NCI-H187 treated with DMSO at 0.1 percent for 48 hours (cell line): ENCODE measurements at places on chromosomes 7 and 10.

DNA sequence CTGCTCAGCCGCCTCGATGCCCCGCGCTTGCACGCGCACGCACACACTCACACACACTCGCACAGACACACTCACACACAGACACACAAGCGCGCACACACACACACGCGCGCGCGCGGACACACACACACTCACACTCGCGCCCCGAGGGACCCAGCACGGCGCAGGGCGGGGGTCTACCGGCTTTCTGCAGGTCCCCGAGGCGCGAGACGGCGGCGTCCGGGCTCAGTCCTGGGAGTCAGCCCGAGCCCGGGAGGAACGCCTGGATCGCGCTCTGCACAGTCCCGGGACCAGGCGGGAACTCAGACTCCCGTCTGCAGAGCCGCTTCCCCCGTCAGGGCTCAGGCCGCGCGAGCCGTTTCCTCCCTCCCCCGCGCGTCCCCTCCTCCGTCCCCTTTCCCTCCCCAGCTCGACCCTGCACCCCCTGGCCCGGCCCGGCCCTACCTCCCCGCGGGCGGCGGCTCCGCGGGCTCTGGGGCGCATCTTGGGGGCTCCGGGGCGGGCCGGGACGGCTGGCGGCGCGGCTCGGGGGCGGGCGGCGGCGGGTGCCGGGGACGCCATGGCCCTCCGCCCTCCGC, 464 bp downstream of the DENND2A start:
- DNase-seq = no peak

GRCh38 chr10:70728328-70728727, 56.0 kb downstream of the ADAMTS14 start:
- DNase-seq = no peak

GRCh38 chr7:81492240-81492639, 277.6 kb downstream of the HGF start:
- DNase-seq = no peak

DNA sequence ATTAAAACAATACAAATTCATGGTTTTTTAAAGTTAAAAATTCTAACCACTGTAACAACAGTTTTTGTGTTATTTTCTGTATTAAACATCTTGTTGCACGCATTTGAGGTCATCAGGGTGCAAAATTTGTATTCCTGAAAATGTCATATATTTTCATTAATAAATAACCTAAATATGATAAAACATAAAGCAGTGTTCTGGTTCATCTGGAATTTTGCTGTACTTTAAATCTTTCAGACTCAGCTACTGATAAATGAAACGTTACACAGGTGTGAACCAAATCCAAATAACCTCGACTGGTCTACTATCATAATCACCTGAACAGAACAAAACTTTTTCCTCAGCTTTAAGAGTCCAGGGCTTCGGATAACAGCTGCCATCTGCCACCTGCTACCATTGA, 6.9 kb downstream of the IFIT2 start:
- no peak for DNase-seq

- DNase-seq = no peak
Measured at GRCh38 chr10:18059826-18060559, 80.2 kb upstream of the CACNB2 start.

DNA sequence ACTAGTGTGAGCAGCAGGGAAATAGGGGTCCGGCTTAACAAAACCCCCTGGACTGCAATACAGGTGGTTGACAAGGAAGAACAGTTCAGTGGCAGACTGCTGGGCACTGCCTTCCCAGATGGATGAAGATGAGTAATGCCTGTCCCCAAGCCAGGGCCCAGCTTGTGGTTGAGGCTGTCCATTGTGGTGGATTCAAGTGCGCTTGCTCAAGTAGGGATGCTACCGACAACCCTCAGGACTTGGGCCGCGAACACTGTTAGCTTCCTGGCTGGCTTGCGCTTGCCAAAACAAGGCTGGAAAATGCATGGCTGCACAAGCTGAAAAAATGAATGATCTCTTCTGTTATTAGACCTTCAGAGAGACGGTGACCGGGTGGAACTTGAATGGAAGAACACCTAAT, 116.1 kb upstream of the ACBD5 start:
- no peak for DNase-seq
